ENCODE measurements at places on chromosomes 12 and 14.

GRCh38 chr14:20456971-20457370 lies 1.9 kb downstream of the APEX1 start:
- no peak for DNase-seq

- no peak for DNase-seq
Measured at GRCh38 chr12:131264635-131265034, 310.9 kb downstream of the ADGRD1 start.

DNA sequence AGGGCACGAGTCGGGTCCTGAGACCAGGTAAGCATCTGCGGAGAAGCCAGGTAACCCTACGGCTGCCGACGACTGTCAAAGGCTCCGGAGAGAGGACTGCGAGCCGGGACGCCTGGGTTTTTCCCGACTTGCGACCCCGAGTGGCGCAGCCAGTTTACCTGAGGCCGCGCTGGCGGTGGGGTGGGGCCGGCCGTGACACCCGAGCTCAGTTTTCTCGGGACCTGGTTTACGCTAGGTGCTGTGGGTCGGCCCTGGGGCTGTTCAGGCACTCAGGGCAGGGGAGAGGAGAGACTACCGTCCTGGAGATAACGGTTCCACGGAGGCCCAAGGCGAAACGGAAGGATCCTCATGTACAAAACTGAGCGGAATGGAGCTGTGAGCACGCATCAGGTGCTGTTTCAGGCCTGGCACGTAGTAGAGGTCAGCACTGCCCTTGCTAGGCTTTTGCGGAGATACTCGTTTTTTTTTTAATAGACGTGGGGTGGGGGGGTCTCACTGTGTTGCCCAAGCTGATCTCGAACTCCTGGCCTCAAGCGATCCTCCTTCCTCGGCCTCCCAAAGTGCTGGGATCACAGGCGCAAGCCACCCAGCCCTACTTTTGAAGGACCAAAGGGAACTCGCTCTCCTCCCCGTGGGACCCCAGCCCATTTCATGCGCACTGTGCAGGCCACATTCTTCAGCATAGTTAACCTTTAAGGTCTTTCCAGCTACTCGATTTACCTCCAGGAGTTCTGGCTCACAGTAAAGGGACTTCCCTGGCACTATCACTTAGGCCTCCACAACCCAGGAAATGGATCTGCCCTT lies 471 bp downstream of the MTRFR start:
- no peak for DNase-seq

DNA sequence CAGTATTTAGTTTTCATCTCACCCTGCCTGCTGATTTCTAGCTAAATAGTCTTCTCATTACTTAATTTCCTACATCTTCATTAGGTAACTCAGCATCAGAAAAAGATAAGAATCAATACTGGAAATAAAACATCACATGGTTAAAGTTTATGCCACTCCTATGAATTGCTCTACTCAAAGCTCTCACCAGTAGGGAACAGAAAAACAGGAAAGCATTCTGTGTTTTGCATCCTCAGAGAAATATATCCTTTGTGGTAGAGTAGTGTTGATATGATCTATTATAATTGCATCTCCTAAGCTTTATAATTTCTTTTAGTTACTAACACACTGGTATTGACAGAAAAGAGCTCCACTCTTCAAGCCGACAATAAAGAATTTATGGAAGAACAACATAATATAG lies 9.9 kb downstream of the CPNE8 start:
- DNase-seq: no peak

DNA sequence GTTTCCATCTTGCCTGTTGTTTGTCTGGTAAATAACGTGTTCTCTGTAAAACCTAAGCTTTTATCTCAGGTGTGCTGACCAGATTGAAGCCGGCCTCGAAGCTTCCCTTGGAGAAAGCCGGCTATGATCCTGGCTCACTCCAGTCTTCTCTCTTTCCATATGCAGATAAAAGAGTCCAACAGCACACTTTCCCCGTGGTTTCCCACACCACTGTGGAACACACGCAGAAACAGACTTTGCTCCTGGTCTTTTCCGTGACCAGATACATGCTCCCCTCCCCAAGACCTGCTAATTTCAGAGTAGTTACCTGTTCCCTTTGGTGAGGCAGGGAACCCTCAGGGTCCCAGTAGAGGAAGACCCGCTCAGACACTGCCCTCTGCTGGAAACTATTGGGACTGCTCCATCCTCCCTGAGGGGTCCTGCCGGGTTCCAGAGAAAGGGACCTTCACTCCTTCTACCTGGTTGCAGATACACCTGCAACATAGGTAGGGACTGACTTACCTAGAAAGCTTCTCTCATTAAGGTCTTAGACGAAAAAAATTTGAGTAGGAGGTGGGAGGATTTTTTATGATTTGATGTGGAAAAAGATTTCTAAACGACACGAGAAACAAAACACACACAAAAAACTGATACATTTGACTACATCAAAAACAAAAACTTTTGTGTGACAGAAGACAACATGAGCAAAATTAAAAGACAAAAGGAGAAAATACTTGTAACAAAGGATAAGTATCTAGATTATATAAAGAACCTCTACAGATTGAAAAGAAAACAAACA lies 415.4 kb upstream of the CCDC196 start:
- DNase-seq: no peak

DNA sequence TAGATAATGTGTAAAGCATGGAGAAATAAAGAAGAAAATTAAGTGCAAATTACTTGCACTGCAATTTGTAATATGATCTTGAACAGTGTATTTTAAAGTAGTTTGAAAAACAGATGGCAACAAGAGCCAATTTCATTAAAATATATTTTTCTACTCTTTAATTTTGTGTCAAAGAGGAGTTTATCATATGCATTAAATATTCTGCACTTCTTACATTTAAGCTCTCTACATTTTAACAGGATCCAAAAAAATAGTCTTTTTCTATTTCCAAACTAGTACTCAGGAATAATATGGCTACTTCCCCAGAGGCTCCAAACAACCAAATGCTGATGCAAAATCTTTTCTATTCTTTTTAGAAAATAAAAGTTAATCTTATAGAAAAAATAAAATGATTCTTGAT lies 1221.5 kb downstream of the FSCB start:
- DNase-seq: no peak

DNA sequence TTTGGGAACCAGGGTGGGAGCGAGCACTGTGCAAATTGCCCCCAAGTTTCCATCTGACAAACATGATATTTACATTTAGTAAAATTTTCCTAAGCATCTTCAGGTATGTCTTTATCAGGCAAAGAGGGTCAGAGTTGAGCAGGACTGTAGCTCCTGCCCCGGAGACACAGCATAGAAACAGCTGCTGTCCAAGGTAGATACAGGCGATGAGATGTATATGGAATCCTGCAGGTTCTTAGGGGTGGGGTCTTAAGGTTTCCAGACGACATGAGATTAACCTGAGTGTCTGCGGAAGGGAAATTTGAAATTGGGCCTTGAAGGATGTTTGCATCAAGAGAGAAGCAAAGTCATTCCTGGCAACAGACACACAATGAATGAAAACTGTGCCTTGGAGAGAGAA lies 998.8 kb downstream of the AACS start:
- DNase-seq: no peak

- DNase-seq: no peak
Measured at GRCh38 chr12:110857528-110857927, 10.7 kb downstream of the CCDC63 start.

DNA sequence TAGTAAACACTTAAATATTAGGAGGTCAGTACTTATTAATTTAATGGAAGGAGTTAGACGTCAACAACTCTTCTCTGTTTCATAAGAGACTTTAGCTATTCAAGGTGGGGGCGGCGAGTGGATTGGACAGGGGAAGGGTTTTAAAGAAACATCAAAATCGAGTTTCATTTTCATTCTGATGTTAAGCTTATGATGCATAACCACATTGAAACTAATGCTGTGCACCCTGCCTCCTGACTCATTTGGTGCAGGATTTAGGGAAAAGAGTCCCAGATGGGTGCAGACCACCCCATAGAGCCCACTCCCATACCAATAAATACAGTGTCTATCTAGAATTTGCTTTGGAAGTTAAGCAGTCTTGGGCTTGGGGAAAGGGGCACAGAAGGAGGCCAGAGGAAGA lies 7.4 kb downstream of the ZBTB39 start:
- no peak for DNase-seq

DNA sequence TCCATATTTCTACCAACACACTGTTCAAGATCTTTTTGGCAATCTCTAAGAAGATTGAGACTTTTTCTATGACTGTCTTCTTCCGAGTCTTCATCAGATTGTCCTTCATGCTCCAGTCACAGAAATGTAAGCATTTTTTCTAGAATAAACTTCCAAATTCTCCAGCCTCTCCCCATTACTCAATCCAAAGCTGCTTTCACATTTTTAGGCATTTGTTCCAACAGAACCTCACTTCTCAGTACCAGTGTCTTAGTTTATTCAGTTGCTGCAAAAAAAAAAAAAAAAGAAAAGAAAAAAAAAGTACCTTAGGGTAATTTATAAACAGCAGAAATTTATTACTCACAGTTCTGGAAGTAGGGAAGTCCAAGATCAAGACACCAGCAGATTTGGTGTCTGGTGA lies 290.8 kb upstream of the NOVA1 start:
- DNase-seq: no peak

- DNase-seq: no peak
Measured at GRCh38 chr14:94686511-94687160, 74.4 kb downstream of the SERPINA3 start.

- peak; percentile 69 for DNase-seq
Measured at GRCh38 chr12:6215932-6216494, 15.8 kb downstream of the CD9 start.

DNA sequence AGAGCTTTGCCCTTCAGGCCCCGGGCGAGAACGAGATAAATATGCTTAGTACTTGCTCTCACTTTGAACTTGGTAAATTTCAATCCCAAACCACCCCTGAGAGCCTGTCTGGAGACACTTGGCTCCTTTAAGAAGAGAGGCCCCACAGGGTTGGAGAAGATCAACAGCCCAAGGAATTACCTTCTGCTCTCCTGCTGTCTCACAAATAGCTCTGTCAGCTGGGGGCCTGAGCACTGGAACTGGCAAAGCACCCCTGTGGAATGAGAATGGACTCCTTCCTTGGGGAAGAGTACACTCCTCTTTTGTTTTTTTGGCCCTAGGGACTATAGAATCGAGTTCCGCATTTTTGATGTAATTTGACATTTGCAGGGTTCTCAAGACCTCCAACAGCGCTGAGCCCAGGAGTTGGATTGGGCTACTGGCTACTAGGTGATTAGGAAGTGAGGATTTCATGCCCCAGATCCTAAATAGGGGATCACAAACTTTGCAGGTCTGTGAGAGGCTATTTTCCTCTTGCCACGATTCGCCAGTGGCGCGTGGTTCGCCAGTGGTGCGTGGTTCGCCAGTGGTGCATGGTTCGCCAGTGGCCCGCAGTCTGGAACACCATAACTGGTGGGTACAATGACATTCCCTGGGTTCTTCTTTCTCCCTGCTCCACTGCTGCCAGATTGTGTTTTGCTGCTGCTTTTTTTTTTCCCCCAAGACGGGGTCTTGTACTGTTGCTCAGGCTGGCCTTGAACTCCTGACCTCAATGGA lies 17.8 kb upstream of the MEG3 start:
- DNase-seq: no peak

- no peak for DNase-seq
Measured at GRCh38 chr12:132525011-132525832, 35.3 kb downstream of the FBRSL1 start.

DNA sequence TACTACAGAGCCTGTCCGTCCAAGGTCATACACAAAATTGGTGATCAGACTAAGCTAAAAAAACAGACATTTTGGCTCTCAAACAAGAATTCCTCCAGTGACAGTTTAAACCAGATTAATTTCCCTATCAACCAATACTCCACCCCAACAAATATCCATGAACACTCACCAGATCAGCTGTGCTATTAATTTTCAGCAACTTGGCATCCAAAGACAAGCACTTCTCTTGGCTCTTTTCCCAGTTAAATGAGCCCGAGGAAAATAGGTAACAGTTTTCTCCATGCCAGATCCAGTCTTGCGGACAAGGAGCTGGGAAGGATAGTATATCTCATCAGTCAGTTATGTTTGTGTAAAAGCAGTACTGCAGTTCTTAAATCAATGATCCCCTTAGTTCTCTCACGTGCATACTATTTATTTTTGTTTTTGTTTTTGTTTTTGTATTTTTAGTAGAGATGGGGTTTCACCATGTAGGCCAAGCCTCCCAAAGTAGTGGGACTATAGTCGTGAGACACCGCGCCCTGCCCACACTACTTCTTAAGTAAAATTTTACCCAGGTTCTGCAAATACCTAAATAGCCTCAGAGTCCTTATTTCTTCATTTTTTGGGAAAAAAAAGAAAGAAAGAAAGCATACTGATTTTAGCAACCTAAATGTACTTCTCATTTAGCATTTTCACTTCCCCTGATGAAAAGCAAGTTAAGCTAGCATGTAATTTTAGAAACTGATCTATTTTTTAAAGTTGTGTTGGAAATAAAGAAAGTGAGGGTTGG lies 11.1 kb downstream of the OLR1 start:
- no peak for DNase-seq

- DNase-seq: no peak
Measured at GRCh38 chr14:26410189-26410685, 187.6 kb downstream of the NOVA1 start.

DNA sequence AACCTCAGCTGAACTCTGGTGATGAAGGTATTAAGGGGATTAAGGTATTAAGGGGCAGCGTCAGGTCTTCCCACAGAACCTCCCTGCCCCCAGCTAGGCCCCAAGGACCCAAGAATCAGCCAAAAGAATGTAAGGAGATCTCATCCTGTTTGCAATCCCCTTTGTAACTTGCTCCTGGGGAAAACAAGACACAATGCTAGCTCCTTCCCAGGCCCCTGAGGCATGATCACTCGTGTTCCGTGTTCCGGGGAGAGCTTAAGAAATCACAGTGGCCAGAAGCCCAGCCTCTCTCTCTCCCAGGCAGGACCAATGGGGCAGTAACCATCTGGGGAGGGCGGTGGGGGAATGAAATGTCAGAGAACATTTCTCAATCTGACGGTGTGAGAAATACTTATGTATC lies 33.2 kb downstream of the PIGH start:
- DNase-seq: no peak

DNA sequence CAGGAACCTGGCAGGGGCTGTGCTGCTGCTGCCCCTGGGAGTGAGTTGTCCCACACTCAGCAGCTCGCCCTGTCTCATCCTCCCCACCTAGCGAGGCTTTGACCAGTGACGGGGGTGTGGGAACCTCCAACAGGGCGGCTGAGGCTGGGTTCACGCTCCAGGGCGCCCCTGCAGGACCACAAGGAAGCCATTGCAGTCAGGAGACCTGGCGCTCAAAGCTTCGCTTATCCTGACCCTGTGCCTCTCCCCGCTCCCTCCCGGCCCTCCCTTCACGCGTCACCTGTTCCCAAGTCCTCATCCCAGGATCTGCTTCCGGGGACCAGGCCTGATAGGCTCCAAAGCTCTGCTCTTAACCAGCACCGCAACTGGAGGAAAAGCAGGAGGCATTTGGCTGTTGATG lies 272.0 kb upstream of the SFSWAP start:
- no peak for DNase-seq

GRCh38 chr12:14664434-14665023 lies 31.9 kb downstream of the GUCY2C start:
- DNase-seq: no peak
